ENCODE measurements at places on chromosomes 6 and 20.
A peak's percentile ranks its signal among the peaks of the same experiment; 100 is the strongest.

GRCh38 chr20:1396702-1397101, 3.8 kb upstream of the FKBP1A start:
- DNase-seq = no peak

- no peak for DNase-seq
Observed at GRCh38 chr20:38818113-38819065, 12.9 kb downstream of the PPP1R16B start.

GRCh38 chr6:20069021-20069522, 143.2 kb downstream of the MBOAT1 start:
- no peak for DNase-seq

GRCh38 chr6:168226061-168226752, 93.4 kb downstream of the DACT2 start:
- no peak for DNase-seq

GRCh38 chr6:4102687-4103244, 23.8 kb upstream of the FAM217A start:
- DNase-seq = peak; percentile 80

- no peak for DNase-seq
Observed at GRCh38 chr6:106973018-106973835, 1.3 kb downstream of the CD24 start.

- no peak for DNase-seq
Observed at GRCh38 chr6:36114798-36115408, 15.4 kb upstream of the MAPK13 start.

DNA sequence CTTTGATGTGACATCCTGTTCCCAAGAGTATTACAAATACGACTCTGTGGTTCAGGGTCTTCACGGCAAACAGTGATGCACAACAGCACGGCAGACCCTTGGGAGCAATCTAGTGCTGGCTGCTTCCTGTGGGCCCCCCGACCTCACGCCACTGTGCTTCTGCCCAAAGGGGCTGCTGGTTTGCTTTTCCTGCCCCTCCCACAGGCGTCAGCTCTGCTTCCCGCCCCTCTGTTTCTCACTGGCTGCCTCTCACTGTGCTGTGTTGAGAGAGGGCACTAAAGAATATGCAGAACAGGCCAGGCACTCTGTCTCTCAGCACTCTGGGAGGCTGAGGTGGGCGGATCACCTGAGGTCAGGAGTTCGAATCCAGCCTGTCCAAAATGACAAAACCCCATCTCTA, 554.5 kb upstream of the AGPAT4 start:
- DNase-seq = no peak

DNA sequence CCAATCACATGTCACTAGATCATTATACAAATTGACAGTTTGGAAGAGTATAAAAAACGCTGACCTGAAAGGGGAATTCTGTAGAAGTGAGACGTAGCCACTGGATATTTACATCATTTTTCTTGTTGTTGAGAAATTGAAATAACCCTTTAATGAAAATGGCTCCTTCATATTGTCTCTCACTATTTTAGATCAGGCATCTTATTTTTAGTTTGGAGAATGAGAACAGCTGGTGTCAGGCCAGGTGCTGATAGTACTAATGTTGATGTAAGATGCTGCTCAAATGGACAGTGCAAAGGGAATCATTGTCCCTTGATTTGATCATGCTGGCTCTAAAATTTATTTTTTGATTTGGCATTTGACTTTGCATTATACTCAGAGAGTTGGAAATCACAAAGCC, 17.4 kb downstream of the NKAIN2 start:
- no peak for DNase-seq

DNA sequence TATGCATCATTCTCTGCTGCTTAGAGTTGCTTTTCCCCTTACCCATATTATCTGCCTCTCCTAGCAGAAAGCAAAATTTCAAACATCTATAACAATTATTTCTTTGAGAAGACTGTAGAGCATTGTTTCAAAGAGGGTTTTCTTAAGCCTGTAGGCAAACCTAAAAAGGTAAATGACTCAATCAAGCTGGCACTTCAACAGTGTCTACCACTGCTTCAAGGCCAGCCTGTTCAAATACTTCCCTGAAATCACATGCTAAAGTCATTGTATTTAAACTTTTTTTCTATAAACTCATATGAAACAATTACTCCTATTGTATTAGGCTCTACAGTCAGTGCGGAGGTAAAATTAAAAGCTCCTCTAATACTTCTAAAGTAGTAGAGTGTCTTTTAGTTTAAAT, 87.1 kb downstream of the OGFRL1 start:
- no peak for DNase-seq

DNA sequence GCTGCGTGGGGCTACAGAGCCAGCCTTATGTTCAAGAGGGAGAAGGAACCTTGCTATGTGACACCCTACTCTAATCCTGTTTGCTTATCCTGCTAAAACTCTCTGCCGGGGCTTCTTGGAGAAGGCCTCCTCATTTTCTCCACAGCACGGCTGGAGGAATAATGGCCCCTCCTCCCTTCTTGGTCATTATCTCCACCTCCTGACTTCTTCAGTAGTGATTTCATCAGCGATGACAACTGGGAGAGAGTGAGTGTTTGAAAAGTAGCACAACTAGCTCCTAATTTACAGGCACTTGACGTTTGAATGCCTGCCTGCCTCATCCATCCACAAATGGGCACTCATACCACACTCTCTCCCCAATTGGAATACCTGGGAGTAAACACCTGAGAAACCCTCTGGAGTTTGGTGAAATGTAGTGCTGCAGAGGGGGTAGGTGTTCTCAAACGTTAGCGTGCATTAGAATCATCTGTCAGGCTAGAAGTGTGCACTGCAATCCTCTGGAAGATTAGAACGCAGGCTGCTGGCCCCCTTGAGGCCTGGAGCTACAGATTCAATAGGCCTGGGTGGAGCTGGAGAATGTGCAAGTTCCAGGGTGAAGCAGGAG, 148.5 kb downstream of the FOXC1 start:
- DNase-seq = no peak

- DNase-seq = no peak
Observed at GRCh38 chr6:152575621-152576150, 61.5 kb downstream of the SYNE1 start.

- no peak for DNase-seq
Observed at GRCh38 chr20:62374331-62375152, 7.4 kb upstream of the LAMA5 start.

DNA sequence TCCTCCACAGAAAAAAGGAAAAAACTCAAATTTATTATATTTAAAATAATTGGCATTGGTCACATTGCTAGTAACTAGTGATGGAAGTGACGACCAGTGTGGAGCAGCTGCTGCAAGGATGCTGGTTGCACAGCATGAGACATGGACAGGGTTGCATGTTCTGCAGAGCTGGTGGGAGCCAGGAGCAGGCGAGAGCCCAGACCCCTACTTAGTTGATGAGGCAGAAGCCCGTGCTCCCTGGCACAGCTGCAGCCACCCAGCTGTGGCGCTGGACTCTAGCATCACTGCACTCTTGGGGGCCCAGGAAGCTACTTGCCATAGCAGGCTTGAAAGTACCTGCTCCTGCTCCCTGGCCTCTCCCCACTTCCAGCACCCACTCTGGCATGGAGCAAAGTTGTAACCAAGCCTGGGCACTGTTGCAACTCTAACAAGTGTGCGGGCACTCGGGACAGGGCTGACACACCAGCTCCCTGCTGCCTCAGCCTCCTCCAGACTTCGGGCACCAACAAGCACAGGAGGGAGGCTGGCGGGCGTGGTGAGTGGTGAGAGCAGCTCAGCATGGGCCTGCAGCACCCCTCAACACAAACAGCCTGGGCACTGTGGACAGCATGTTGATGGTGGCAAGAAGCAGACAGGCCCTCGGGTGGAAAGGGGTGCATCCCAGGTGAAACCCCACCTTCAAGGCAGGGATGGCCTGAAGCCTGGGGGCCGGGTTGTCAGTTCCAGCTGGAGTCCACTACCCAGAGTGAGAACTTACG, 69.6 kb downstream of the EYS start:
- DNase-seq = no peak

GRCh38 chr6:164750128-164750527, 559.3 kb downstream of the C6orf118 start:
- DNase-seq = no peak

DNA sequence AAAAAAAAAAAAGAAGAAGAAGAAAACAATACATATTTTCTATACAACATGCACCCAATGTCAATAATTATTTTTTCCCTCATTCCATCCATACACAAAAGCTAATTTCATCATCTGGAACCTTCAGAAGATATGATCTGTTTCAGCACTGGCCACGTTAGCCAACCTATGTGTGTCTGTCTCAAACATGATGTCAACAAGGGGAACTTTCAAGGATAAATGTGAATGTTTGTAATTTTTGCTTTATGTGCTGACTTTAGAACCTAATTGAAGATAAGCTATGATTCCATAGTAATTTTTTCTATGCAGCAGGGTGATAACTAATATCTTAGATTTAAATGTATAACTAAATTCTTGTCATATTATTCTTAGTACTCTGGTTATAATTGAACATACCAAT, 37.9 kb downstream of the IPCEF1 start:
- no peak for DNase-seq

DNA sequence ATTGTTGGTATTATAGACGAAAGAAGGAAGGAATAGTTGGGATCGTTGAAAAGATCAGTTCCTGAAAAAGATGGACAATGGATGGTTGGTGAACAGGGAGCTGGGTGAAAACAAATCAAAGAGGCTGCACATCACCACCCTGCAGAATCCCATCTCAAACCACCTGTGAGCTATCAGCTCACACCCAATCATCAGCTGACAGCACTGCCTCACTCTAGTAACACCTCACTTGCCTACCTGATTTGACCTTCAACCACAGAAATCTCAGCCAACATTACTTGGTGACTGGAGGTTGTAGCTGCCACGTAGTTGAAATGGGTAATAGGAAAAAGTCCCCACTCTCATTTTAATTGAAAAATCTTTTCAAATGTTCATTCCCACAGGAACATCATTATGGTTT, 101.8 kb upstream of the DST start:
- DNase-seq = no peak

GRCh38 chr20:57076152-57076652, 190.2 kb downstream of the BMP7 start:
- DNase-seq = no peak

GRCh38 chr6:159821122-159821521, 21.0 kb downstream of the PNLDC1 start:
- no peak for DNase-seq

GRCh38 chr20:1215386-1216170, 10.3 kb upstream of the RAD21L1 start:
- no peak for DNase-seq

- DNase-seq = no peak
Observed at GRCh38 chr20:22819784-22820183, 215.3 kb upstream of the SSTR4 start.

GRCh38 chr6:145813285-145814034, 1.1 kb downstream of the FBXO30 start:
- DNase-seq = no peak

DNA sequence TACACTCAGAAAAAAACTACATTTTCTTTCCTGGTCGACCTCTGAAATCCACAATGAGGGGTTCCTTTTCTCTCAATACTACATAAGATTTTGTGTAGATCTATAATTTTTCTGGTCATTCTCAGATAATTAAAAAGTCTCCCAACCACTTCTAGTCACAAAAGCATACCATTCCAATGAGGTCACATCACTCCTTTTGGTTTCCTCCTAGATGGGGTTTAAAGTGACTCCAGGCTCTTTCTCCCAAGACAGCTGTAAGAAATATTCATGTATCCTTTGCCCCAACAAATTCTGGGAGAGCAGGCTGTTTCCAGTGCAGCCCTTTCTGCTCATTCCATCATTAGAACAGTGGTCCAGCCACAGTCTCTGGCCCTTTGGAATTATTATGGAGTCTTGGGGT, 43.1 kb upstream of the BEND6 start:
- no peak for DNase-seq

GRCh38 chr6:168121303-168121665, 42.3 kb upstream of the FRMD1 start:
- DNase-seq = no peak

- no peak for DNase-seq
Observed at GRCh38 chr6:8030920-8031319, 33.3 kb downstream of the BLOC1S5 start.

- no peak for DNase-seq
Observed at GRCh38 chr6:57256541-57256940, 34.4 kb upstream of the RAB23 start.

GRCh38 chr6:15109338-15110090, 136.4 kb upstream of the JARID2 start:
- DNase-seq = no peak

Data from NCI-H524 treated with DMSO at 0.1 percent for 48 hours (cell line).